Natural killer cell (primary cell): ENCODE measurements at places on chromosomes 7 and 10. TPM values are rescaled to one million over a fixed set of nuclear protein-coding genes. Genes with fewer than 3 reads are reported as not detected.

- DNase-seq, result peak; percentile 77
- peaks cover 5% of the 10 kb centered on the region for H3K27me3 ChIP-seq
- H3K4me1 ChIP-seq, result peaks cover 10% of the 10 kb centered on the region
These were observed 46.6 kb downstream of the CDHR3 start for GRCh38 chr7:106009503-106010226.

GRCh38 chr10:114239117-114239993 is at the start of gene VWA2:
Gene VWA2, plus strand, starts transcription at chr10:114239254. Its CDS starts 9,460 bp downstream, at chr10:114248714.
- H3K4me1 ChIP-seq, result peaks cover 3% of the 10 kb centered on the region
- H3K27ac ChIP-seq, result no peak within 1 kb of the TSS
- no peaks in the 10 kb centered on the region for H3K36me3 ChIP-seq
- no peak within 1 kb of the TSS for H3K4me3 ChIP-seq

- peak; percentile 77 for DNase-seq
- peak within 1 kb of the TSS; percentile 74 for H3K27ac ChIP-seq
- no peaks in the 10 kb centered on the region for H3K27me3 ChIP-seq
- H3K4me3 ChIP-seq, result peak within 1 kb of the TSS; percentile 96
These were observed at the start of the genes KLLN and PTEN for GRCh38 chr10:87863053-87863943. Gene KLLN, minus strand, starts transcription at chr10:87863533. Its CDS starts 1,046 bp downstream, at chr10:87862487. Gene PTEN, plus strand, starts transcription at chr10:87863625. Its CDS starts 845 bp downstream, at chr10:87864470.

Gene KCNIP2
- 1.6 TPM for total RNA-seq

Gene AKR1D1
- total RNA-seq, result not detected

Gene CLEC5A
- total RNA-seq, result not detected

GRCh38 chr10:59907918-59908807 is 1.8 kb upstream of the CCDC6 start:
- peak overlapping the region; percentile 95 for H3K27ac ChIP-seq
- H3K4me1 ChIP-seq, result peaks cover 22% of the 10 kb centered on the region
- no peak for DNase-seq
- peak overlapping the region; percentile 28 for H3K4me3 ChIP-seq
- no peaks in the 10 kb centered on the region for H3K27me3 ChIP-seq
- no peaks in the 10 kb centered on the region for H3K36me3 ChIP-seq

- no peak overlapping the region for H3K4me3 ChIP-seq
- peaks cover 2% of the 10 kb centered on the region for H3K27me3 ChIP-seq
- no peaks in the 10 kb centered on the region for H3K4me1 ChIP-seq
- no peak overlapping the region for H3K27ac ChIP-seq
- no peak for DNase-seq
These were observed 47.0 kb downstream of the DENND2A start for GRCh38 chr7:140593672-140593982.

- peaks cover 18% of the 10 kb centered on the region for H3K4me1 ChIP-seq
- peaks cover 41% of the 10 kb centered on the region for H3K36me3 ChIP-seq
- H3K27me3 ChIP-seq, result peaks cover 2% of the 10 kb centered on the region
- no peak overlapping the region for H3K27ac ChIP-seq
- H3K4me3 ChIP-seq, result no peak overlapping the region
These were observed 9.0 kb downstream of the SFXN3 start for GRCh38 chr10:101040061-101040460.

GRCh38 chr10:116007256-116007891 is 265.6 kb downstream of the GFRA1 start:
- no peaks in the 10 kb centered on the region for H3K36me3 ChIP-seq
- H3K4me1 ChIP-seq, result no peaks in the 10 kb centered on the region
- no peaks in the 10 kb centered on the region for H3K27me3 ChIP-seq
- no peak for DNase-seq

Gene TPK1
- total RNA-seq, result 20.9 TPM

Gene PON1
- not detected for total RNA-seq

DNA sequence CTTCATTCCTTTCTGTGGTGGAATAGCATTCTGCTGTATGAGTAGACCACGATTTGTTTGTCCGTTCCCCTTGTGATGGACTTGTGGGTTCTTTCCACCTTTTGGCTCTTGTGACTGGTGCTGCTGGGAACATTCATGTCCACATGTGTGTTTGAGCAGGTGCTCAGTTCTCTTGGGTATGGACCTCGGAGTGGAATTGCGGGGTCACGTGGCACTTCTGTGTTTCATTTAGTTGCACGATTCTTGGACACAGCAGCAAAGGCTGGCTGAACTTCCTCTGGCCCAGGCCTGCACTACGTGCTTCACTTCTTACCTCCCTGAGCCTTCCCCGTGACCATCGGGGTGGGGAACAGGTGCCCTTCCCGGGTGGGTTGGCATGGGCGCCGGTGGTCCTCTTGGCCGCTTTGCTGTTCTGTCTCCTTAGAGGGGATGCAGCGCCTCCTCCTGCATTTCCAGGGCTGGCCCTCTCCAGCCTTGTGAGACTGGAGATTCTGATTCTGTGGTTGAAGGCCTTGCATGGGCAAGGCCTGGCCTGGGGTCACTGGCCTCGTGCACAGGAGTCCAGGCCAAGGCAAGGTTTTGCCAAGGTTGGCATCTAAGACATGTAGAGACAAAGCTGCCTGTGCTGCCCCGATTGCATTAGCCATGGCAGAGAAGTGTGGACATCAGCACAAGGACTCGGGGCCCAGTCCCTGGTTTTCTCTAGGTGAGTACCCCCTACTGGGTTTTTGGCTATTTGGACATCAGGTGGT is 25.1 kb downstream of the DOCK1 start:
- H3K27me3 ChIP-seq, result no peaks in the 10 kb centered on the region
- H3K36me3 ChIP-seq, result no peaks in the 10 kb centered on the region
- H3K4me3 ChIP-seq, result no peak overlapping the region
- no peaks in the 10 kb centered on the region for H3K4me1 ChIP-seq
- DNase-seq, result no peak

GRCh38 chr10:11387044-11387443 is 224.4 kb downstream of the USP6NL start:
- DNase-seq, result no peak
- H3K4me1 ChIP-seq, result no peaks in the 10 kb centered on the region
- H3K27me3 ChIP-seq, result no peaks in the 10 kb centered on the region
- no peak overlapping the region for H3K4me3 ChIP-seq
- H3K27ac ChIP-seq, result no peak overlapping the region

Gene EFCAB10
- total RNA-seq, result not detected

DNA sequence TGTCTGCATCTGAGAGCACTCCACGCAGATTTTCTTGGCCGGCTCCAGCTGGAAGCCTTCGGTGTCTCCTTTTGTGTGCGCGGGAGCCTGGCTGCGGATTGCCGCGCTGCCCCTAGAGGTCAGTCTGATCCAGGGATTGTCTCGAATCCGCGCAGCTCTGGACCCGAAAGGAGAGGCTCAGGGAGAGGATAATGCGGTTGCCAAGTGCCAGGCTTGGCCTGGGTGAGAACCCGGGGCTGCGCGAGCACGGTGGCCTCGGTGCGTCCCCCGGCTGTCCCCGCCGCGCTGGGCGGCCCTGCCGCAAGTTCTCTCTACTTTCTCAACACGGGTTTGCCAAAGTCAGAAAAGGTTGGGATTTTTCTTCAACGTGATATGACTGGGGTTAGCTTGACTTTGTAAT is 140.9 kb downstream of the ADCYAP1R1 start:
- DNase-seq, result no peak
- no peaks in the 10 kb centered on the region for H3K36me3 ChIP-seq
- H3K27me3 ChIP-seq, result peaks cover 3% of the 10 kb centered on the region
- H3K4me3 ChIP-seq, result no peak overlapping the region
- H3K4me1 ChIP-seq, result no peaks in the 10 kb centered on the region

Gene ZC3HAV1L
- 0.75 TPM for total RNA-seq

Gene C10orf71
- total RNA-seq, result not detected
